Memory B cell (primary cell): ENCODE measurements at places on chromosomes 6 and 20.

DNA sequence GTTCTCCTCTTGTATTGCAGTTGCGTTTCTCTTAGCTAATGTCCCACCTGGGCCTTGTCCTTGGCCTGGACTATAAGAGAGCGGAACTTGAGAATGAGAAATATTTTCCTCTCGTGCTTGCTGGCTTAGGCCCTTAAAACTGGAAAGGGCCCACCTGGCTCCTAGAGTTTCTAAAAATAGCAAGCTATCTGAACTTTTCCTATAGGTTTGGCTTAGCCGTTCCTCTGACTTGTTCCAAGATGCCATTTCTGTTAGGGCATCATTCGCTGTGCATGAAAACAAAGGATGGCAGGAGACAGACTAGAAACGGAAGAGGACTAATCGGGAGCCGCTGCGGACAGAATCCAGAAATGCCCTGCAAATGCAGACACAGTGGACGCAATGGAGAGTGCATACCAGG lies 4.5 kb downstream of the RIPOR3 start:
- no peak for DNase-seq
- peaks cover 2% of the 10 kb centered on the region for H3K36me3 ChIP-seq
- H3K4me1 ChIP-seq, result peaks cover 8% of the 10 kb centered on the region
- no peak overlapping the region for H3K4me3 ChIP-seq
- H3K27me3 ChIP-seq, result peaks cover 15% of the 10 kb centered on the region

GRCh38 chr6:164211254-164211653 lies 796.7 kb downstream of the QKI start:
- H3K27ac ChIP-seq, result no peak overlapping the region
- H3K4me3 ChIP-seq, result no peak overlapping the region
- no peaks in the 10 kb centered on the region for H3K36me3 ChIP-seq
- no peak for DNase-seq
- H3K27me3 ChIP-seq, result no peaks in the 10 kb centered on the region

DNA sequence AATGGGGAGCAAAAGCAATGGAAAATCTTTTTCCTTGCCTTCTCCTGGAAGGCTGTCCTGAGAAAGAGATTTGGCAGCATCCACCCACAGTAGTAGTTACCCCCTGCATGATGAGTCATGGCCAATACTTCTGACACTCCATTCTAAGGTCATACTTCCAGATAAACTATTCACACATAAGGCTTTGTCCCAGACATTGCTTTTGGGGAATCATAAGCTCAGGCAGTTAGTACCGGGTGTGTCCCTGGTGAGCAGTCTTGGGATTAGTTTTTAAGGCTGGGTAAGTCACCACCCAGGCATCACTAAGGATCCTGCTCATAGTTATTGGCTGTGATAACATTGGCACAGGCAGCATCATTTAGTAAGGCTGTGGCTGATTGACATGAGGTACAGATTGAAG lies 160.6 kb upstream of the GGTLC1 start:
- no peak for DNase-seq
- H3K4me3 ChIP-seq, result no peak overlapping the region
- peaks cover 5% of the 10 kb centered on the region for H3K27me3 ChIP-seq
- peaks cover 8% of the 10 kb centered on the region for H3K4me1 ChIP-seq
- H3K27ac ChIP-seq, result no peak overlapping the region
- no peaks in the 10 kb centered on the region for H3K36me3 ChIP-seq

GRCh38 chr6:94144807-94145206 lies 725.4 kb upstream of the EPHA7 start:
- H3K27me3 ChIP-seq, result no peaks in the 10 kb centered on the region
- H3K27ac ChIP-seq, result no peak overlapping the region
- no peaks in the 10 kb centered on the region for H3K4me1 ChIP-seq
- no peak for DNase-seq
- no peaks in the 10 kb centered on the region for H3K36me3 ChIP-seq

DNA sequence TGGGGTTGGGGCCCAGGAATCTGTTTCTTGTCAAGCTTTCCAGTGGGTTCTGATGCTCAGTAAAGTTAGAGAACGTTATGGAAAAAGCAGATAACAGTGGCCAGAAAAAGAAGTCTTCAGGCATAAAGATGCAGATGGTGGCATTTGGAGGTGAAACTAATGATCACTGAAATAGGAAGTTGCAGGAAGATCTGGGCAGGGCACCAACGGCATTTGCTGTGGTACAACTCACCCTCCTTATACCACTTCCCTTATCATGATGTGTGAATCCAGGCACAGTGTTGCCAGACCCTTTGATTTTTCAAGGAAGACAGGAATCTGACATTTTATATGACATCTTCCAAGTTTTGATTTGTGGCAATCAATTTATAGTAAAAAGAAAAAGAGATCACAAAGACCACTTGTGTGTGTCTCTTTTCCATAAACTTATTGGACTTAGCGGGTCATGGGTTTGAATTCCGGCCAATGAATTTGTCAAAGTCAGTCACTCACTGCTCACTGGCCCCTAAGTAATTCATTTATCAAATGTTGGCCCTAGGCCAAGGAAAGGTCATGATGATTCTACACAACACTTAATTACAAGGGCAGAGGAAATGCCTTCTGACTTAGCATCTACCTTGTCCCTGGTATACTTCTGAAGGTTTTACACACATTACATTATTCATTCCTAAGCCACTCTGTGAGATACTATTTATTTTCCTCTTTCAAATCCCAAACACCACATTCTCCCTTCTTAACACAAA lies 37.6 kb downstream of the LAMP5 start:
- H3K4me1 ChIP-seq, result no peaks in the 10 kb centered on the region
- H3K27ac ChIP-seq, result no peak overlapping the region
- H3K36me3 ChIP-seq, result no peaks in the 10 kb centered on the region
- no peak for DNase-seq
- no peaks in the 10 kb centered on the region for H3K27me3 ChIP-seq

DNA sequence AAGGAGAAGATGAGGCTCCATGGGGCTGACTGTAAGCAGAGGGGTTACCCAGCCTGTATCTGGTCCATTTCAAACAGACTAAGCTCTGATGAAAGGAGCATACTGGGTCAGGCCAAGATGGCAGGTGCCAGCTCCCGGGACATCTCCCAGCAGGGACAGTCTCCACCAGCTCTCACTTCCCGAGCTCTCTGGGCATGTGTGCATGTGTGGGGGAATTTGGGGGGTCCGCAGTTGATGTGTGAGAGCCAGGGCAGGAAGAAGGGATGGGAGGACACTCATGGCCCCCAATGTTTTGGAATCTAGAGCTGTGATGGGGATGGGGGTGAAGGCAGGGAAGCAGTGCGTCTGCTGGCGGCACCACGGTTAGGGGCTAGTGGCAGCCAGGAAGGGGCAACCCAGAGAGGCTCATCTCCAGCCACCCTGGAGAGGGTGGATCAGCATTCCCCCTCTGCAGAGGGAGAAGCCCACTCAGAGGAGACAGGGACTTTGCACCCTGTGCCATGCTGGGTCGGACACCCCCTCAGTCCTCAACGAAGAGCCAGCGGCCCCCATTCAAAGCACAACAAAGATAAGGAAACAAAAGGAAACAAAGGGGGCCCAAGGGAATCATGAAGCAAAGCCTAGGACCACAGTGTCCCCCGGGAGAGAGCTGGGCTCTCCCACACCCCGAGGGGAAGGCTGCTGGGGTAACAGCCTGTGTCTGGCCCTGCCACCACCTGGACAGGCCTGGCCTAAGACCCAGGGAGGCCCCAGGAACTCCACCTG lies 52.4 kb downstream of the DSTN start:
- H3K27me3 ChIP-seq, result no peaks in the 10 kb centered on the region
- DNase-seq, result no peak
- H3K4me3 ChIP-seq, result no peak overlapping the region
- H3K27ac ChIP-seq, result no peak overlapping the region
- H3K4me1 ChIP-seq, result no peaks in the 10 kb centered on the region

GRCh38 chr20:15547119-15547518 lies 1026.1 kb downstream of the KIF16B start:
- H3K4me1 ChIP-seq, result no peaks in the 10 kb centered on the region
- no peak overlapping the region for H3K4me3 ChIP-seq
- no peaks in the 10 kb centered on the region for H3K36me3 ChIP-seq
- H3K27ac ChIP-seq, result no peak overlapping the region

DNA sequence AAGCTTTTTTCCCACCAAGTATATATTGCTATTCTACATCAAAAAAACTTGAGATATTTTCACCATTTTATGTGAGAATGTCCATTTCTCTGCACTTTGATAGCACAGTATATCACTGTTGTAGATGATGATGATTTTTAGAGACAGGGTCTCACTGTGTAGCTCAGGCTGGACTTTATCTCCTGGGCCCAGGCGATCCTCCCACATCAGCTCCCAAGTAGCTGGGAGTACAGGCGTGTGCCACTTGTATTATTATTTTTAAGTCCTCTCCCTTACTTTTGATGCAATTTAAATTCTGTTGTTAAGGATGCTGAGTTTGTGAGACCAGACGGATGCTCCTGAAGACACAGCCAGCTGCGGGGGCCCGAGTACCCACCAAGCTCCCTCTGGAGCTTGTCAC lies 326.8 kb downstream of the QKI start:
- no peak overlapping the region for H3K27ac ChIP-seq
- H3K4me3 ChIP-seq, result no peak overlapping the region
- H3K36me3 ChIP-seq, result no peaks in the 10 kb centered on the region
- H3K4me1 ChIP-seq, result no peaks in the 10 kb centered on the region
- no peaks in the 10 kb centered on the region for H3K27me3 ChIP-seq

GRCh38 chr20:57849521-57850215 lies 139.9 kb upstream of the PMEPA1 start:
- DNase-seq, result no peak
- peaks cover 5% of the 10 kb centered on the region for H3K27me3 ChIP-seq
- no peaks in the 10 kb centered on the region for H3K4me1 ChIP-seq
- no peak overlapping the region for H3K4me3 ChIP-seq
- no peak overlapping the region for H3K27ac ChIP-seq

GRCh38 chr6:141077355-141078333 lies 1055.1 kb upstream of the GJE1 start:
- no peak overlapping the region for H3K27ac ChIP-seq
- H3K4me1 ChIP-seq, result no peaks in the 10 kb centered on the region
- H3K4me3 ChIP-seq, result no peak overlapping the region
- DNase-seq, result no peak
- no peaks in the 10 kb centered on the region for H3K27me3 ChIP-seq
- no peaks in the 10 kb centered on the region for H3K36me3 ChIP-seq

DNA sequence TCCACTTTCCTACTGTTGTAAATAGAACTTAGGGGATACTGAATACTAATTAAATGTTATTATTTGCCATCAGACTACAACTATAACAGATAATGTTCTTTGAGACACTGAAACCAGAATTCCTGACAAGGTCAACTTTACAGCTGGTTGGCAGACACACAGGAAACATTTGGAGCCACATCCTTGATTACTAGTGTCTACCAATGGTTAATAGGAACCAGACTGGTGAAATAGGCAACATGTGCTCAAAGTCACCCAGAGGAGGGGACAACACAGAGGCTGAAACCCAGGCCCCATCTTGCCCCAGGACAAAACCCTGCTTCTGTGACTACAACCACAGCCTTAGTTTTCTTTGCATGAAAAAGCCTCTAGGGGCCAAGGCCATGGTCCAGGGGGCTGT lies 47.8 kb upstream of the NT5E start:
- H3K36me3 ChIP-seq, result no peaks in the 10 kb centered on the region
- no peaks in the 10 kb centered on the region for H3K27me3 ChIP-seq
- peaks cover 31% of the 10 kb centered on the region for H3K4me1 ChIP-seq
- H3K4me3 ChIP-seq, result no peak overlapping the region
- DNase-seq, result no peak
- no peak overlapping the region for H3K27ac ChIP-seq

- H3K4me1 ChIP-seq, result no peaks in the 10 kb centered on the region
- no peaks in the 10 kb centered on the region for H3K36me3 ChIP-seq
- DNase-seq, result no peak
- no peak overlapping the region for H3K4me3 ChIP-seq
- H3K27ac ChIP-seq, result no peak overlapping the region
- H3K27me3 ChIP-seq, result no peaks in the 10 kb centered on the region
Measured at GRCh38 chr6:92687278-92687677, 732.1 kb downstream of the EPHA7 start.

GRCh38 chr6:163577404-163577803 lies 162.9 kb downstream of the QKI start:
- H3K4me3 ChIP-seq, result no peak overlapping the region
- peaks cover 4% of the 10 kb centered on the region for H3K36me3 ChIP-seq
- H3K27ac ChIP-seq, result no peak overlapping the region
- no peaks in the 10 kb centered on the region for H3K27me3 ChIP-seq
- H3K4me1 ChIP-seq, result no peaks in the 10 kb centered on the region

- no peaks in the 10 kb centered on the region for H3K27me3 ChIP-seq
- H3K36me3 ChIP-seq, result no peaks in the 10 kb centered on the region
- H3K27ac ChIP-seq, result no peak overlapping the region
- no peak for DNase-seq
- no peaks in the 10 kb centered on the region for H3K4me1 ChIP-seq
- H3K4me3 ChIP-seq, result no peak overlapping the region
Measured at GRCh38 chr6:141261016-141261671, 871.6 kb upstream of the GJE1 start.

- H3K4me1 ChIP-seq, result peaks cover 5% of the 10 kb centered on the region
- no peak overlapping the region for H3K4me3 ChIP-seq
- no peak for DNase-seq
- H3K27ac ChIP-seq, result no peak overlapping the region
Measured at GRCh38 chr6:25835442-25836283, 3.8 kb upstream of the SLC17A1 start.

DNA sequence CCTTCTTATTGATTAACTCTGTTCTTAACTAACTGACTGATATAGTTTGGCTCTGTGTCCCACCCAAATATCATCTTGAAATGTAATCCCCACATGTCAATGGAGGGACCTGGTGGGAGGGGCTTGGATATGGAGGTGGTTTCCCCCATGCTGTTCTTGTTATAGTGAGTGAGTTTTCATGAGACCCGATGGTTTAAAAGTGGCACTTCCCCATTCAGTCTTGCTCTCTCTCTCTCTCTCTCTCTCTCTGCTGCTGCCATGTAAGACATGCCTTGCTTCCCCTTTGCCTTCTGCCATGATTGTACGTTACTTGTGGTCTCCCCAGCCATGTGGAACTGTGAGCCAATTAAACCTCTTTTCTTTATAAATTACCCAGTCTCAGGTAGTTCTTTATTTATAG lies 81.8 kb upstream of the SPACA1 start:
- H3K4me3 ChIP-seq, result no peak overlapping the region
- H3K4me1 ChIP-seq, result no peaks in the 10 kb centered on the region
- H3K27me3 ChIP-seq, result peaks cover 2% of the 10 kb centered on the region
- DNase-seq, result no peak
- H3K36me3 ChIP-seq, result peaks cover 1% of the 10 kb centered on the region

- no peaks in the 10 kb centered on the region for H3K36me3 ChIP-seq
- no peak for DNase-seq
- H3K27me3 ChIP-seq, result peaks cover 3% of the 10 kb centered on the region
- no peaks in the 10 kb centered on the region for H3K4me1 ChIP-seq
- H3K27ac ChIP-seq, result no peak overlapping the region
Measured at GRCh38 chr20:18857640-18858039, 44.1 kb downstream of the SCP2D1 start.
